Thymus (tissue), 14 donors: ENCODE measurements at places on chromosomes 2 and 18. TPM values are rescaled to one million over a fixed set of nuclear protein-coding genes. Genes with fewer than 3 reads are reported as not detected.

Gene OTOS
- polyA plus RNA-seq = 2.4 TPM

Gene FAM237A
- polyA plus RNA-seq = 0.18 TPM

- peak overlapping the region; percentile 89 for H3K27ac ChIP-seq
- H3K36me3 ChIP-seq = no peaks in the 10 kb centered on the region
- no peaks in the 10 kb centered on the region for H3K27me3 ChIP-seq
- peak overlapping the region; percentile 89 for H3K4me3 ChIP-seq
- no peak for DNase-seq
Observed at GRCh38 chr2:175168564-175168945, 552 bp upstream of the ATF2 start.

GRCh38 chr18:75200071-75200470, 8.9 kb downstream of the PTGR3 start:
- peaks cover 10% of the 10 kb centered on the region for H3K4me1 ChIP-seq
- peaks cover 12% of the 10 kb centered on the region for H3K27me3 ChIP-seq
- H3K27ac ChIP-seq = no peak overlapping the region
- H3K4me3 ChIP-seq = no peak overlapping the region

DNA sequence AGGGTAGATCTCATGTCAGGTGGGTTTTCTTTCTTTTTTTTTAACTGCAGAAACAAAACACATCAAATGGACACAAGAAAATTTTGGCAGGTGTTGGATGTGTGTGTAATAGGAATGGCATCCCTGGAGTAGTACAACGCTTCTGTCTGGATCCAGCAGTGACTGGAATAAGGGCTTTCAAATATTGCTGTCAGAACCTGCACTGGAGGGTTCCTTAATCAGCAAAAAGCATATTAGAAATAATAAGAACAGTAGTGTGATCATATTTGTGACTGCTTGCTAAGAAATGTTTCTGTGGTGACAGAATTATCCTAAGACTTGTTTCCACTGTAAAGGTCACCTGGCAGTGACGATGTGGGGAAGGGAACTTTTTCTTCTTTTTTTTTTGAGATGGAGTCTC, 30.8 kb downstream of the CREG2 start:
- H3K27me3 ChIP-seq = no peaks in the 10 kb centered on the region
- no peak overlapping the region for H3K4me3 ChIP-seq
- no peaks in the 10 kb centered on the region for H3K36me3 ChIP-seq
- DNase-seq = no peak
- no peak overlapping the region for H3K27ac ChIP-seq
- H3K4me1 ChIP-seq = no peaks in the 10 kb centered on the region

DNA sequence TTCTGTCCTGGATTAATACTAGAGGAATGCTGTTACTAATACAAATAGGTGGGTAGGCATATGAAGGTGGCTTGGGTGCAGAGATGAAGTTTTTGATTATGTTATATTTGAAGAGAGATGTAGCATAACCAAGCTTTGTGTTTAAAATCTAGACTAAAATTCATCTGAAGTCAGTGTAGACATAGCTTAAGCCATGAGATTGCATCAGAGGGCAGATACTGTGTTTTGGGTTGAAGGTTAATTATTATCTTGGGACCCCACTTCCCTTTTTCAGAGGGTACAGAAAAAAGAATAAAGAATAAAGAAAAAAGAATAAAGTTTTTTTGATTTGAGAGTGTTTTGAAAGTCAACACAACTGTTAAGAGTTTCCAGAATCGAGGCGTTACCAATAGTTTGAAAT, 13.0 kb downstream of the PPM1B start:
- no peak overlapping the region for H3K4me3 ChIP-seq
- DNase-seq = no peak
- no peak overlapping the region for H3K27ac ChIP-seq
- peaks cover 3% of the 10 kb centered on the region for H3K4me1 ChIP-seq
- no peaks in the 10 kb centered on the region for H3K27me3 ChIP-seq
- H3K36me3 ChIP-seq = peaks cover 9% of the 10 kb centered on the region

GRCh38 chr2:31420936-31421335, 6.4 kb upstream of the XDH start:
- H3K4me3 ChIP-seq = no peak overlapping the region
- H3K27me3 ChIP-seq = no peaks in the 10 kb centered on the region
- H3K4me1 ChIP-seq = no peaks in the 10 kb centered on the region
- no peak overlapping the region for H3K27ac ChIP-seq

- no peak overlapping the region for H3K27ac ChIP-seq
- H3K27me3 ChIP-seq = no peaks in the 10 kb centered on the region
- H3K4me1 ChIP-seq = no peaks in the 10 kb centered on the region
- H3K4me3 ChIP-seq = no peak overlapping the region
Observed at GRCh38 chr2:149767516-149767974, 180.0 kb upstream of the MMADHC start.

GRCh38 chr2:74925361-74925786, 33.1 kb upstream of the POLE4 start:
- H3K4me3 ChIP-seq = no peak overlapping the region
- no peak for DNase-seq
- no peaks in the 10 kb centered on the region for H3K36me3 ChIP-seq
- no peak overlapping the region for H3K27ac ChIP-seq
